ENCODE measurements at places on chromosomes 1 and 21. TPM values are rescaled to one million over a fixed set of nuclear protein-coding genes. Genes with fewer than 3 reads are reported as not detected.
A peak's percentile ranks its signal among the peaks of the same experiment; 100 is the strongest.

Gene RGS13
- 0.27 TPM for total RNA-seq

Gene C1orf74
- total RNA-seq, result 1.6 TPM

Gene TRIM63
- 123 TPM for total RNA-seq

Gene CD247
- total RNA-seq, result 0.57 TPM

Gene FMO2
- 19.8 TPM for total RNA-seq

Gene OR11L1
- total RNA-seq, result not detected

Gene HCN3
- 2.2 TPM for total RNA-seq

DNA sequence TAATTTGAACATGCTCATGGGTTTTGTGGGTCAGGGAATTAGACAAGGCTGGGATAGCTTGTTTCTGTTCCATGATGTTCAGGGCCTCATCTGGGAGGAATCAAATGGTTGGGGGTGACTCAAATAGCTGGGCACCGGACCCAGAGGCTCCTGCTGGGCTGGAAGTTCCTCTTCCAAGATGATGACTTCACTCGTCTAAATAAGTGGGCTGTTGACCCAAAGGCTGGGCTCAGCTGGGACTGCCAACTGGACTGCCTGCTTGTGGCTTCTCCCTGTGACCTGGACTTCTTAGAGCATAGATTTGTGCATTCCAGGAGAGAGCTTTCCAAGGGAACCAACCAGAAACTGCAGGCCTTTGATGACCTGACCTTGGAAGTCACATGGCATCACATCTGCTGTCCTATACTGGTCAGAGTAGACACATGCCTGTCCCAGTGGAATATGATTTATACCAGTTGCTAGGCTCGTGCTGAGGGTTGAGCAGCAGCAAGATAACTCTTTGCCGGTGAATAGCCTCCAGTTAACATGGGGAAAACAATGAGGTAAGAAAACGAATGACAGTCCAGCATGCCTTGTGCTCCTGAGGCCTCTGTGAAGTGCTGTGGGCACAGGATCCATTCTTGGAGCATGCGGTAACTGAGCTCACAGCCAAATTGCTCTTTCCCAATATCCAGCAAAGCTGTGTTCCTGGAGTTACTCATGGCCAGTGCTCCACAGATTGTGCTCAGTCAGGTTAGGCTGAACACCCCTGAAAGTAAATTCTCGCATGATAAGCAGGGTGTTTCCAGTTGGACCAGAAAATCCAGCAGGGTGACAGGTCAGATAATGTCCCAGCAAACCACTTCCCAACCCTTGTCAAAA lies 272.9 kb upstream of the TMEM51 start:
- DNase-seq, result no peak

DNA sequence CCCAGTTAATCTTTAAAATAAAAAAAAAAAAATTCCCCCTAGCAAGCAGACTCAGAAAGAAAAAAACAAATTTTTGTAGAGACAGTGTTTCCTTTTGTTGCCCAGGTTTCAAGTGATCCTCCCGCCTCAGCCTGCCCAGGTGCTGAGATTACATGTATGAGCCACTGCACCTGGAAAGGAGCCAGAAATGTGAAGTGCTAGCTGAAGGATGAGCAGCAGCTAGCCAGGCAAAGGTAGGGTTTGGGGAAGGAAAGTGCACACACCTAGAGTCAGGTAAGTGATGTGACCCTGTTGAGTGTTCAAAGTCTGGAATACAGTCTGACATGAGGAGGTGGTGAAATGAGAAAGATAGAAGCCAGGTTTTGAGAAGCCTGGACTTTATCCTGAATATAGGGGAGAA lies 1.7 kb downstream of the AKR1A1 start:
- DNase-seq, result no peak

GRCh38 chr1:109762039-109762585 lies 1.6 kb downstream of the EPS8L3 start:
- no peak for DNase-seq

DNA sequence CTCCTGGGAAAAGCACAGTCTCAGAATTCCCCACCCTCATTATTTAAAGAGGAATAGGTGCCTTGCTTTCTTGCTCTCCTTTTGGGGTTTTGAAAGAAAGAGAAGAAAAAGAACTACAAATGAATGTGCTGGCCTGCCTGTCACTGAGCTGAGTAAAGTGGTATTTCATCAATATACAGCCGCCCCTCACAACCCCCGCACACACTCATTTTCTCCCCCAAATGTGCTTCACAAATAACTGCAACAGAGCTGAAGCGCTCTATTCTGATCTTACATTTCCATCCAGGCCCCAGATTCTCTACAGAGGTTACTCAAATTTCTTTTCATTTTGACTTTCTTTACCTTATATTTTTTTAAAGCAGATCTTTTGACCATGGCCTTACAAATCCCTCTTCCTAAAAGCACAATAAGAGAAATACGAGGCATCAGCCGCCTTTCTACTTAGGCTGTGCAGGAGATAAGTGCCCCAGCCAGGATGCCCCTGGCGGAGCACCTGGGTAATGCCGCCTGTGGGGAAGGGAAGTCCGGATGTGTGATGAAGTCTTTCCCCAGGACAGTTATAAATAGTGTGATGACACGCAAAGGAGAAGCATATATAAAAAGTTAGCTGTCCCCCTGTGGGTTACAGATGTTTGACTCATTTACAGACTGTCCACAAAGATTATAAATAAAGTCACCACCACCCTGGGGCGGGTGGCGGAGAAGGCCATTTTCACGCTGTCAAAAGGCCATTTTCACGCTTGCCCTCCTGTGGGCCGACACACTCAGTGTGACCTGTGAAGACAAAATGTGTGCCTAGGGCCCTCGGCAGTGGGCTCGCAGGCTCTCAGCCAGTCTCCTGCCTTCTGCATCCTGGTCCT lies 6.5 kb downstream of the KCNN3 start:
- no peak for DNase-seq

DNA sequence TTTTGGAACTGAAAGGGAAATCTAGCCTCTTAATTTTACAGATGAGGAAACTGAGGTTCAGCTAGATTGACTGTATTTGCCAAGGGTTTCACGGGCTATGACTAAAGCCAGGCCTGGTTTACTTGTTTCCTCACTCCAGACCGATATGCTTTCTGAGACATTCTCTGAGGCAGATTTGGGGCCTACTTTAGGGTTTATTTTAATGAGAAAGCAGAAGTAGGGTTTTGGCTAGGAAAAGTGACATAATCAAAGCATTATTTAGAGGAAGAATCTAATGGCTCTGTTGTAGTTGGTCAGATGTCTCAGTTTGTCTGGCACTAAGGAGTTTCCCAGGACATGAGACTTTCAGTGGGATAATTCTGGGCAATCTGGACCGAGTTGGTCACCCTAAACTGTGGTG lies 1.5 kb upstream of the RPTN start:
- no peak for DNase-seq

- DNase-seq, result no peak
These were observed 138.1 kb upstream of the COL6A1 start for GRCh38 chr21:45843426-45843825.

DNA sequence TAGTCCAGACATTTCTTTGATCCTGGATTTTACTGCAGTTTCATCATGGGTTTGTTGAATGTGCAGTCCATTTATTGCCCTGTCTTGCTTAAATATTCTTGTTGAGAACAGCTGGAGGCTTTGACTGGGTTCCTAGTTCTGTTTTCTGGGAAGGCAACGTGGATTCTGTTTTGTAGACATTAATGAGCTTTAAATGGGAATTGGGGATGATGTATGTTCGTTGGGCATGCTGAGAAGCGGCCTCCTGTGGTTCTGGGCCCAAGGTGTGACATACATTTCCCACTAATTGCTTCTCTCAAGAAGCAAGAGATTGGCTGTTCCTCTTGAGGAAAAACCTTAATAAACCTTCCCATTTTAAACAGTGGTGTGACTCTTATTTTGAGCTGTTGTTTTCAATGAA lies 22.9 kb downstream of the INKA2 start:
- no peak for DNase-seq

GRCh38 chr1:59638231-59638711 lies 176.5 kb upstream of the HOOK1 start:
- no peak for DNase-seq

DNA sequence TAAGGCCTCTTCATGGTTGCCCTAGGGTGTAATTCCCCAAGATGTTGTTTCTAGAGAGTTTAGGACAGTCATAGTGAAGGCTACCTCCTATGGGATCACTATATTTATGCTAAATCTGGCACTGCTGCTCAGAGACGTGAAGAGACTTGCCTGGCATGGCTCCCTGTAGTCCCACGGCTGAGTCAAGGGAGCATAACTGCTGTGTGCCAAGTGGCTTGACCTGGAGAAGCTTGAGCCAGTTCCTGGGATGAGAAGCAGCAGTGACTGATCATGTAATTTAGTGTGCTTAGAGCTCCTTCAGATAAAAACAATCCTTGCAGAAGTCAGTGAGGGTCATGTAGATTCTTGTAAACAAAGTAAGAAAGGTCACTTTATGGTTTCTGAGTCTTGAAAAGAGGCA lies 68.9 kb upstream of the TSPAN2 start:
- no peak for DNase-seq

DNA sequence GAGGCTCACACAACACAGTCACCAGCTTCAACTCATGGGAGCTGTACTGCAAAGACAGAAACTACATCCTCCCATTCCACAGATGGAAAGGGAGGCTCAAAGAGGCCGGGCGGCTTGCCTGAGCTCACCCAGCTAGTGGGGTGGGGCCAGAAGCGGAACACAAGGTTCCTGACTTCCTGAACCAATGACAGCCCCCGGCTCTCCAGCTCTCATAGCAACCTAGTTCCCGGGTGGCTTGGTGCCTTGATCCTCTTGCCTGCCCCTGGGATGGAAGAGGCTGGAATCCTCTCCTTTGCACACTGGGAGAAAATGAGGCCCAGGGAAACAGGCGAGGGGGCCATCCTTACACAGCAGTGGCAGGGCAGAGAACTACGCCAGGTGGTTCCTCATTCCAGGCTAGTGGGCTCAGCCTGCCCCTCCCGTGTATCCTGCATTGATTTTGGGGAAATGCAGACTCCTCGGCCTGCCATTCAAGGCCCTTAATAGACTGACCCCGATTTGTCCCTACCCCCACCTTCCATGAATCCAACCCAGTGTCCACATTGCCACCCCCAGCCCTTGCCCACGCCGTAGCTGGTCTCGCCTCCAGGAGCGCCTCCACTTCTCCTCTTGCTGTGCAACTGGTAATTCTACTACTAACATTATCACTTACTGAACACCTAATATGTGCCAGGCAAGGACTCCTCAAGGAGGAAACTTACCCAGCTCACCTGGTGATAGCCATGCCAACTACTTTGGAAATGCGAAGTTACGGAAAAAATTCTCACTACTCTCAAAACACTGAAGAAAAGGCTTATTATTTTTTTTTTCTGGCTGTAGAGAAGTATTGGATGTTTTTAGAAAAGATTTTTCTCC lies 5.0 kb downstream of the RAP1GAP start:
- DNase-seq, result peak; percentile 72

DNA sequence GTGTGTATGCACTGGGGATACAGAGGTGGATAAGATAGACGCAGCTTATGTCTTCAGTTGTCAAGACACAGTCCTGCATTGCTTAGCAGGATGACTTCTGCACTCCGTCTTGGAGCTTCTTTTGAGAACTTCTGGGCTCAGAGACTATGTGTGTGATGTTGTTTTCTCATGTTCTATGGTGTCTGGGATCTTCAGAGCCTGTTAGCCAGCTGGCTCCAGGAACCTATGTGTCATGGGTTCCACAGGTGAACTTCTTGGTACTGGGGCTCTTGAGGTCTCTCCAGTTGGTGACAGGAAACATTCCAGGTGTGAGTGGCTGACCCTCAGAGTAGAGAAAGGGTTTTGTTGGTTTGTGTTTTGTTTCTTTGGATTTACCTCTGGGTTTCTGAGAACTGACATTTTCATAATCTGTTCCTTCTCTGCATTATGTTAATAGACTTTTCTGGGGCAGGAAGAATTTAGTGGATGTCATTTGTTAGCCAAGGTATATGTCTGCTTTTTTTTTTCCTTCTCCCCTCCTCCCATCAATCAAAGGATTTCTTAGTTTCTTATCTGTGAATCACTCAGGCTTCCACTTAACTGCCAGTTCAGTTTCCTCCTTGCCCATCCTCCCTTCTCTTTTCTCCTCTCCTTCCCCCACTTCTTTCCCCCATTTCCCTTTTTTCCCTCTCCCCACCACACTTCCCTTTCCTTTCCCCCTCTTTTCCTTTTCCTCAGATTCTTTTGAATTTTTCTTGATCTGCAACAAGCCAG lies 18.1 kb downstream of the FGGY start:
- no peak for DNase-seq

DNA sequence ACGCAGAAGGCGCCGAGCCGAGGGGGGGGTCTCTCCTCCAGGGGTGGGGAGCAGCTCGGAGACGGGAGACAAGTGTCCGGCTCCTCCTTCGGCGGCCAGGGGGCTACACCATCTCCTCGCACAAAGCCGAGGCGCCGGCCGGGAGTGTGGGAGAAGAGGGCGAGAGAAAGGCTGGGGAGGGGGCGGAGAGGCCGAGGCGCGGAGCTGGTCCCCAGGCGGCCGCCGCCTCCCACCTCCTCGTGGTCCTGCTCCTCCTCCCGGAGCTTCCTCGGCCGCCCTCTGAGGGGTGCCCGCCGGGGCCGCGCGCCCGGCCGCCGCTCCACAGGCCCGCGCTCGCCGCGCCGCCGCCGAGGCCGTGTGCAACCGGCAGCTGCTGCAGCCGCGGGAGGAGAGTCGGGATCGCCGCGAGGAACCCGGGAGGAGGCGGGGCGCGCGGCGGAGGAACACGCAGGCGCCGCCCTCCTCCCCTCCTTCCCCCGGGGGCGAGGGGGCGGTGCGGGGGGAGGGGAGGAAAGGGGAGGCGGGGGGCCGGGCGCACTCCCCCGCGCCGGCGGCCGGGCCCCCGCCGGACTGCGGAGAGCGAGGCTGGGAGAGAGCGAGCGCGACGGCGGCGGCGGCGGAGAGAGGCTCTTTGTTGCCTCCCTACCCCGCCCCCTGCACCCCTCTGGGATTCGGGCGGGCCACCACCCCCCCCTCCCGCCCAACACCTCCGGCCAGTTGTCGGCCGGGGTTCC lies at the start of gene ENAH:
Gene ENAH, minus strand, starts transcription at position 395 of the 734 bp plus-strand sequence. CDS start 433 bp downstream, outside the sequence.
- peak; percentile 89 for DNase-seq

- no peak for DNase-seq
These were observed 283.6 kb upstream of the C1orf105 start for GRCh38 chr1:172136925-172137324.

DNA sequence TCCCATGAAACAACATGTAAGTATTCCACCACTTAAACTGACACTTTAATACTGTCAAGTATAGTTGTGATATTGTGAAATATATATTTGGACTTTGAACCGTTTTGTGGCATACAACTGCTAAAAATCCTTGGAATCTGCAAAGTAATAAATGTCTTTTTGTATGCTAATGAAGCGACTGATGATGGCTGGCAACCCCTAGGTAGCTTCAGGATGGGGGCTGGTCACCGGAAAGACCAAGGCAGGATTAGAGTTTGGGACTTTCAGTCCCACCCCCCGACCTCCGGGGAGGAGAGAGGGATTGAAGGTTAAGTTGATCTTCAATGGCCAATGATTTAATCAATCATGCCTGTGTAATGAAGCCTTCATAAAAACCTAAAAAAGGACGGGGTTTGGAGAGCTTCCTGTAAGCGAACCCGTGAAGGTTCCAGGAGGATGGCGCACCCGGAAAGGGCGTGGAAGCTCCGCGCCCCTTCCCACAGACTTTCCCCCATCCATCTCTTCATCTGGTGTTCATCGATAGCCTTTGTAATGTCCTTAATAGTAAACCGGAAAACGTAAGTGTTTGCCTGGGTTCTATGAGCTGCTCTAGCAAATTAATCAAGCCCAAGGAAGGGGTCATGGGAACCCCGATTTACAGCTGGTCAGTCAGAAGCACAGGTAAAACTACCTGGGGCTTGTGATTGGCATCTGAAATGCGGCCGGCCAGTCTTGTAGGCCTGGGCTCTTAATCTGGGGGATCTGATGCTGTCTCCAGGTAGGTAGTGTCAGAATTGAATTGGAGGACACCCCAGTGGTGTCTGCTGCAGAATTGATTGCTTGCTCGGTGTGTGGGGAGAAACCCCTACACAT lies 1.8 kb upstream of the ZNF281 start:
- no peak for DNase-seq

GRCh38 chr1:222251847-222252246 lies 296.1 kb downstream of the HHIPL2 start:
- no peak for DNase-seq
